ENCODE measurements at places on chromosomes 6 and 20. TPM values are rescaled to one million over a fixed set of nuclear protein-coding genes. Genes with fewer than 3 reads are reported as not detected.

DNA sequence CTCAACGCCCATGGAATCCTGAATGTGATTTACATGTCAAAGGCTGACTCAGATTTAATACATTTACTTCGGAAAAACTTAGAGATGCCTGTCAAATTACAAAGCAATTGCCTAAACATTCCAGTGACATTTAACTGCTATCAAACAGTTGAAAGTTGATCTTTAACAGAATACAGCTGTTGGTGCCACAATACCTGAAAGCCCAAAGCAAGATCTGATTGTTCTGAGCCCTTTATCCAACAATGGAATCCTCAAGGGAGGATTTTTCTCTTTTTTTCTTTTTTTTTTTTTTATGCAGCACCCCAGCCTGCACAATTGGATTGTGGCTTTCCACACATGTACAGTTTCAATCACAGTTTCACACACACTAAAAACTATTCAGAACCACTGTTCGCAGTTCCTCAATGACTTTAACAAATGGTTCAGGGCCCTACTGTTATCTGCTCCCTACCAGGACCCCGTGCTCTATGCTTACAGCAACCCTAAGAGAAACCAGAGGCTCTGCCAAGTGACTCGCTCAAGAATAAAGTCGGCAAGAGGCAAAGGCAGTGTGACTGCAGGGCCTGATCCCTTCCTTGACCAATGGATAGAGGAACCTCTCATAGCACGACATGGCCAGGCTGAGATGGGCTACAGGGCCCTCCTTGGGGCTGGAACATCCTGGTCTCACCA lies 33.3 kb downstream of the EPB41L2 start:
- DNase-seq, result peak; percentile 88

- no peak for DNase-seq
These were observed 297.7 kb downstream of the CDC5L start for GRCh38 chr6:44685213-44685612.

- DNase-seq, result no peak
These were observed 9.0 kb downstream of the OR2W1 start for GRCh38 chr6:29035951-29036350.

DNA sequence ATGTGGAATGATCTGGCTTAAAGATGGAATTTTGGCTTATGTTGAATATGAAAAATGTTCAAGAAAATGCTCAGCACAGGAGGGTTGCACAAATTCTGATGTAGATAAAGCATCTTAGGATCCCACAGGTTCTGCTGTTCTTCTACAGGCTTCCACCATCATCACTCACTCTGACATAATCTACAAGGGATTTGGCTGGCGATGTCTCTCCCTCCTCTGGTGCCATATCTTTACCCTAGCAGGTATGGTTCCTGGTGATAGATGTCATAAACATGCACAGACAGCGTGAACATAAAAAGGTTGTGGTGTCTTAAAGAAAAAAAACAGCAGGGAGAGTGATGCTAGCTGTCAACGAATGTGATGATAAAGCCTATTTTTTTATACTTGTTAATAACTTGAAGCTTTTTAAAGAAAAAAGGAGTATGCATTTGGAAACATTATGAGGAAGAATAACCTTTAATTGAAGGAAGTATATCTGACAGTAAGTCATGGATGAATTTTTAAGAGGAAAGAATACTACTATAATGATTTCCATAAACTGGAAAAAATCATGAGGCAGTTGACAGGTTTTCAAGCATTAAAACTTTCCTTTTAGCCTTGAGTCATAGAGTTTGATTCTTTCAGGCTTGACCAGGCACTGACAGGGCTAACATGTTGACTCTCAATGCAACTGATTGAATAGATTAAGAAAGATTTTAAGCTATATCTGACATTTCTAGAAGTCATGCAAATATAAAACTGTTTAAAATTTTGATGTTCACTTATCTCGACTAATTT lies 50.1 kb downstream of the OGFRL1 start:
- DNase-seq, result peak; percentile 31

- peak; percentile 75 for DNase-seq
These were observed 59.9 kb downstream of the MACROD2 start for GRCh38 chr20:14055127-14055742.

GRCh38 chr6:108665495-108666196 lies 104.9 kb downstream of the FOXO3 start:
- DNase-seq, result no peak

DNA sequence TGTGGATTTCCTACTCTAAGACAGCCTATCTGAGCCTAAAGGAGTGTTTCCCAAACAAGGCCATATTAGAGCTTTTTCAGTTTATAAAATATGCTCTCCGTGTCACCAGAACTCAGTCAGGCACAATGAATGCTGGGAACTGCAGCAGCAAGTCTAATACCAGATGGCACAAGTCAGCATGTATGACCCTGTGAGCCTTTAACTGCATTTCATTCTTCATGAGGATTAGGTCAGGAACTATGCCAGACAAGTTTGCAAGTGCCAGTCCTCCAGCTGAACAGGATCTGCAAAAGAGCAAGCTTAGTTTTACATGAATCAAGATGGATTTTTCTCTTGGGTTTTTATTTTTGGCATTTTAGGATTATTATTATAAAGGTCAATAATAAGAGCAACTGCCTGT lies 66.7 kb upstream of the SAMD5 start:
- no peak for DNase-seq

- DNase-seq, result no peak
These were observed 426.6 kb upstream of the MAP3K7 start for GRCh38 chr6:91013511-91013910.

DNA sequence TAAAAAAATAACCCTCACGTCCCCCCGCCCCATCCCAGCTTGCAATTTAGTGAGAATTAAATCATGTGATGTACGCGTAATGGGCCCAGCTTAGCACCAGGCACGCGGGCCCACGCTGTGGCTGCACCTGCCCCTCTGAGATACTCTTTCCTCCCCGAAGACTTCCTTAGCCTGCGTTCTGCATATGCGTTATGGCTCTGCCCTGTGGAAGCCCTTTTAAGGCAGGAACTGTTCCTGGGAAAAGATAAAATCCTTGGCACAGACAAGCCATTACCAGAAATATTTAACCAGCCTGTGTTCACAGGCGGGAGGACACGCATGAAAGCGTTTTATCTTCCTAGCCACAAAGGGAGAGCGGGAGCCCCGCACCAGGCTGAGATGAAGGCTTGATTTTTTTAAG lies 311.0 kb downstream of the LRFN2 start:
- DNase-seq, result peak; percentile 93

- no peak for DNase-seq
These were observed 765.4 kb upstream of the SLC35B3 start for GRCh38 chr6:9200712-9201111.

DNA sequence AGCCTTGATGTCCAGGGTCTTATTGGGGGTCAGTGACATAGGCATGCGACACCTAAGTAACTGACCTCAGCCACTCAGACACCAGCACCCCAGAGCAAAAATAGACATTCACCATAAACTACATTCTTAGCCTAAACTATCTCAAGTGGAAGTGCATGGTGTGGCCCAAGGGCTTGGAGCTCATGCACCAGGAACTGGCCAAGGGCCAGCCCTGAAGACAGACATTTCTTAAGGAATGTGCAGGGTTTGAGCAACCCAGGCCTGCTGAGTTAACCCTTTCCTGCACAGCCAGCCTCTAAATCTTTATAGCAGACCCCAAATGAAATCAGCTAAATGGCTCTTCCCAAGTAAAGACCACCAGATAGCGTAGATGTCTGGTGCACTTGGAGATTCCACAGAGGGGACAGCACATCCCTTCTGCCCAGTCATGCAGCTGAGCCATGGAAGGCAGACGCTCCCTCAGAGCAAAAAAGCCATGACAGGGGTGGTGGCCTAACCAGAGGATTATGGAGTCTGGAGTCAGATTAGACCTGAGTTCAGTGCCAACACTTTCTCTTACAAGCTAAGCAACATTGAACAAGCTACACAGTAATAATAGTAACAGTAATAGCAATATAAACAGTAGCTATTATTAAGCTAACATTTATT lies 222.6 kb downstream of the ZMYND8 start:
- DNase-seq, result peak; percentile 66

- DNase-seq, result peak; percentile 90
These were observed 72.5 kb upstream of the SULF2 start for GRCh38 chr20:47857569-47858464.

DNA sequence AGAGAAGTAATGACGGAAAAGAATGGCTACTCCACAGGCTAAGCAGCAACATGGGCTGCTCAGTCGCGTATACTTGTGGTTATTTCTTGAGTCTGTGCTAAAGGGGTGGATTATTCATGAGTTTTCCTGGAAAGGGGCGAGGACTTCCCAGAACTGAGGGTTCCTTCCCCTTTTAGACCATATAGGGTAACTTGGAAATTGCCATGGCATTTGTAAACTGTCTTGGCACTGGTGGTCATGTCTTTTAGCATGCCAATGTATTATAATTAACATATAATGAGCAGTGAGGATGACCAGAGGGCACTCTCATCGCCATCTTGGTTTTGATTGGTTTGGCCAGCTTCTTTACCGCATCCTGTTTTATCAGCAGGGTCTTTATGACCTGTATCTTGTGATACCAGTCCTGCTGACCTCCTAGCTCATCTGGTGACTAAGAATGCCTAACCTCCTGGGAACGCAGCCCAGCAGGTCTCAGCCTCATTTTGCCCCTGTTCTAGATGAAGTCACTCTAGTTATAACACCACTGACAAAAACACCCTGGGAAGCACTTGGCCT lies 11.4 kb downstream of the LBP start:
- no peak for DNase-seq

- DNase-seq, result no peak
These were observed 68.7 kb upstream of the TAB2 start for GRCh38 chr6:149248693-149249369.

GRCh38 chr6:68235326-68235784 lies 399.7 kb upstream of the ADGRB3 start:
- DNase-seq, result peak; percentile 22

DNA sequence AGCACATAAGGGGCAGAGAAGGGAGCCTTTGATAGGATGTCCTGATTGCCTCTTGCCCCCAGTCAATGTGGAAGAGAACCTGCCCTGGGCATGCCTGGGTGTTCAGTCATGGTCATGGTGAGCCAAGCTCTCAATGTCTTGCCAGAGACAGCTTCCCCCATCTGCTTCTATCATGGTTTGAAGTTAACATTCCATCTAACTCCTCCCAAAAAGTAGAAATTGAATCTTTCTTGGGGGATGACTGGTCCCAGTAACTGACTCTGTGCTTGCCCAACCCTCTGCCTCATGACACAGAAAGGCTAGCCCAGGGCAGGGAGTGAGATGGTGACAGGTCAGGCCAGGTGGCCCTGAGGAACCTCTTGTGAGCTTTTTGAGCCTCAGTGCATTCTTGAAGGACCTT lies 60.1 kb downstream of the ADTRP start:
- DNase-seq, result no peak

GRCh38 chr6:132490478-132491204 lies 22.3 kb downstream of the STX7 start:
- DNase-seq, result no peak

DNA sequence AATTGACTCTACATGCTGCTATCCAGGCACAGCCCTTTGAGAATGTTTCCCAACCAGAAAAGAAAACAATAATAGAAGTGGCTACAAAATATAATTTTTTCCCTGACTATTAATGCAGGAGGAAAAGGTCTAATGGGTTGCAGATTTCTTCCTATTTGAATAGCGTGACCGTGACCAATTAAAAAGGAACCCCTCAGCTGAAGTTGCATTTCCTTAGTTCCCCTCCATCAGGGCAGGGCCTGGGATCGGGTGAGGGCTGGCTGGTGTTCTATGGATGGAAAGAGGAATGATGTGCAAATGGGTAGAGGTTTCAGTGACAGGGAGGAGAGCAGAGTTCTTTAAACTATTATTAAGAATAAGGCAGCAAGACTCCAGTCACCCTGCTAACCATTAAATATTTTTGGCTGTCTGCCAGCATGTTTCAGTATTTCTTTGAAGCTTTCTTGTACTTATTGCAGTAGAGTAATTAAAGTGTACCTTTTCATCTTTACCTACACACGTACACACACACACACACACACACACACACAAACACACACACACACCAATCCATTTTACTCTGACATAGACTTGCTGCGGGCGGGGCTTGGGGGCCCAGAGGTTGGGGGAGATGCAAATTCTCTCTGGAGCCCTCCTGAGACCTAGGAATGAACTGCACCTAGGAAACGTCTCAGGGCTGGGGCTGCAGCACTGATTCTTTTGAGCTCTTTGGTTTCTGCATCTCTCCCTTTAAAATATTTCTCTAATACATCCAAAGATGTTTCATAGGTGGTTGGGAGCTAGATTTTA lies 154.8 kb upstream of the SLC35B3 start:
- DNase-seq, result peak; percentile 58

GRCh38 chr20:55760586-55760985 lies 244.7 kb downstream of the CBLN4 start:
- no peak for DNase-seq

GRCh38 chr20:50470264-50470858 lies 39.8 kb upstream of the PTPN1 start:
- DNase-seq, result no peak

DNA sequence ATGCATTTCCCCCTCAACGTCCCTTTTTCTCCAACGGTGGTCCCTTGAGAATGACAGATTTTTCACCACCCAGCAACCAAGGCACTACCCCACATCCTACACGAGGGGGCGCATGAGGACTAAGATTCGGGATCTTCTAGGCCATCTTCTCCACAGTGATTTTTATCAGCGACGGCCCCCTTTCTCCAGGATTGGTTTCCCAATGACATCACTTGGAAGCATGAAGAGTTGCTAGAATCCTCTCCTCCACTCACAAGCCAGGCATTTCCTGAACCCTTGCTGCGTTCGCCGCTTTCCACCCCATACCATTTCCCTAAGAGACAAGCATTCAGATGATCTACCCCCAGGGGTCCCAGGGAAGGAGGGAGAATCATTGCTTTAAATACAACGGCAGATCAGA lies 252.0 kb downstream of the HIVEP2 start:
- DNase-seq, result peak; percentile 65

DNA sequence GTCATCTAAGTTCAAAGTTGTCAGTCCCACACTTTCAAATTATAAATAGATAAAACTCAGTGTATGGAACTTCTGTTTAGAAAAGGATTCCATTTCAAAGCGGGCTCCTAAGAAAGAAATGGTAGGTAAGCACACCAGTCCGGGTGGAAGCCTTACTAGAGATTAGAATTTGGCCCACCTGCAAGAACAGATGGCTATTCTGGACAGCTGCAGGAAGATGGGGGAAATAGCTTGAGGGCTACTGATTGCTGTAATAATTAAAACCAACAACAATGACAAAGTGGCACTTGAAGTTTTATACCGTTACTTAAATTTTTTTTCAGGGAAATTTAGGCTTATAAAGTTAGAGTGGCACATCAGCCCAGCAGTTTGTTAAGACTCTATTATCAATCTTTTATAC lies 83.3 kb downstream of the HIVEP2 start:
- DNase-seq, result no peak

GRCh38 chr6:161342039-161342438 lies 68.2 kb upstream of the AGPAT4 start:
- no peak for DNase-seq

- peak; percentile 91 for DNase-seq
These were observed 8.6 kb upstream of the TRIB3 start for GRCh38 chr20:371755-372542.

Gene KIF16B
- 18.6 TPM for total RNA-seq

Gene NRN1
- 0.45 TPM for total RNA-seq

Gene WFDC12
- not detected for total RNA-seq

Gene PLTP
- 10.4 TPM for total RNA-seq

Gene BPIFB1
- total RNA-seq, result not detected

Gene CAP2
- 7.3 TPM for total RNA-seq

Gene CTAGE9
- not detected for total RNA-seq

Gene PLCB1
- total RNA-seq, result 0.17 TPM

Gene AMD1
- total RNA-seq, result 121 TPM

Gene SEL1L2
- total RNA-seq, result not detected

Measured in renal cortical epithelial cell (primary cell).